ENCODE measurements at places on chromosomes 1 and 21.
A peak's percentile ranks its signal among the peaks of the same experiment; 100 is the strongest.

DNA sequence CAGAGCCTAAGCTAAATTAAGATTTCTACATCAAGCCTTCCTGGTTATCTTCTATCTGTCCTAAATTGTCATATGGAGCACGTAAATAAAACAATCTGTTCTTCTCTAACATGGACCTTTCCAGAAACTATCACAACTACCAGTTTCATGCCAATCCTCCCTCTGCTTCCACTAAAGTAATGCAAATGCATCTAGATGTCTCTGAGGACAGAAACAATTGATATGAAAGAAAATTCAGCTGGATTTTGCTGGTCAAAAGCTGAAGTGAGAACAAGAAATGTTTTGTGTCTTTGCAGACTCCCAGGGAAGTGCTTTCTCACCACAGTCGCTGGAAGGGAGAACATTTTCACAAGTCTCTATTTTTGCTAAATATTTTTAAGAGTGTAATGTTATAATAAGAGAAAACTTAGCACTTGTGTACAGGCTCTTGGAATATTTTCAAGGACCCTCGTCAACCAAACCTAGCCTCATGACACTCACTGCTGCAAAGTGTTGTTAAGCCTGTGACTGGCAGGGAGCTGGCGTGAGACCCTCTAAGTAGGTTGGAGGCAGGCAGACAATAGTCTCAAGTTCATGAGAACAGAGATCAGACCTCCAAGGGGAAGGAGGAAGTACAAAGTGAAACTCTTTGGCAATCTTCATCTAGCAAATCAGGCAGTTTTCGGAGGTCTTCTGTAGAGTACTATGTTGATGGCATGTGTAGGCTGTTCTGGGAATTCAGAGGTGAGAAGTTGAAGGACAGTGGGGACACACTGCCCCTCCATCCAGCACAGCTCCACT, 38.8 kb downstream of the DNASE2B start:
- DNase-seq = no peak

DNA sequence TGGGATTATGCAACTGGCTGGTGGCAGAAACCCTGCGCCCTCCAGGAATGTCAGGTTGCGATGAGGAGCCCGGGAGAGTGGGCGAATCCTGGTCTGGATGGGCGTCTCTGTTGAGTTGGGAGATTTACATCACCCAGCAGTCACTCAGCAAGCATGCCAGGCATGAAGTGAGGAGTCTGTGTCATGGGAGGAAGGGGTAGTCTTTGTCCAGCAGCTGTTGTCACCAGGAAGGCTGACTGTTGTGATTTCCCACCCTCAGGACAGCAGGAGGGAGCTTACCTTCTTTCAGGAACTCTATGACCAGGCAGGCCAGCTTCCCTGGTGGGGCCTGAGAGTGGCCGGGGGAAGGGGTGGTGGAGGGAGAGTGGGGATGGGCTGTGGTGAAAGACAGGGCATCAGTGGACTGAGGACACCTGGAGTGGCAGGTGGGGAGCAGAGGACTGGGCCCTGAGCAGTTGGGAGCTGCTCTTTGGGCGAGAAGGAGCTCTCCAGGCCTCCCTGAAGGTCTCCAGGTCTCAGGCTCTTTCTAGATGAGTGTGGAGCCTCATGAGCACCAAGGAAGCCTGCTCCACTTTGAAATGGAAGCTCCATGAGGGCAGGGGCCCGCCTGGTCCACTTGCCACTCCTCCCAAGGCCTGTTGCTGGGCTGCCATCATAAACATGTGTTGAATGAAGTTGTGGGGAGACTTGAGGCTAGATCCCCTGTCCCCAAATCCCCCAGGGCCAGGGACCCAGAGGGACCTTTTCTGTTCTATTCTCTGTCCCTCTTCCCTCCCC, 21.3 kb upstream of the PKP1 start:
- DNase-seq = no peak

DNA sequence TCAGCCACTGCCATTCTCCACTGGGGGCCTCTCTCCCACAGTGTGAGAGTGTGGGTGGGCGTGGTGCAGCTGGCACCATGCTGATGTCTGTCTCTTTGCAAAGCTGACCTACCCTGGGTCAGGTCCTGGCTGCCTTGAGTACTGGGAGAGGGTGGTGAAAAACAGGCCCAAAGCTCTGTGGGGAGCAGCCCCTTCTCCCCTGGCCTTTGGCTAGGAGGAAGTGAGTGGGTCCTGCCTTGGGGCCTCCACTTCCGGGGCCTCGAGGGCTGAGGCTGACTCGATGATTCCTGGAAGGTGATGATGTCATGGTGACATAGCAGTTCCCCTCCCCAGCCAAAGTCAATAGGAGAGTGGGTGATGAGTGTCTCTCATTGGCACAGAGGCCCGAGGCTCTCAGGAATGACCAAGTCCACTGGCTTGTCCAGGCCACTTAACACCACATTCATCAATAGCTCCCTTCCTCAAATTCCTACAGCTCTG, 53.0 kb downstream of the IER5 start:
- DNase-seq = no peak

DNA sequence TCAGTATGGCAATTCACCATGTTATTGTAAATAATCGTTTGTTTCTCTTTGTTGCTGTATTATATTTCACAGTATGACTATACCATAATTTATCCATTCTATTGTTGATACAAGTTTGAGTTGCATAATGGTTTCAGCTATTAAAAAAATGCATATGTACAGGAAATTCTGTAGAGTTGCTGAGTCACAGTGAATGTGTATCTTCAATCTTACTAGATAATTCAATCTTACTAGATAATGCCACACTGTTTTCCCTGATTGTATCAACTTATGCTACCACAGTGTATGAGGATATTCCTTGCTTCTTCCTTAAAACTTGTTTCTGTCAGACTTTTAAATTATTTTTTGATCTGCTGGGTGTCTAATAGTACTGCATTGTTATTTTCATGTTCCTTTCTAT, 3.5 kb upstream of the COA6 start:
- DNase-seq = no peak

- no peak for DNase-seq
Observed at GRCh38 chr1:247111259-247111699, 7.1 kb upstream of the ZNF669 start.

- no peak for DNase-seq
Observed at GRCh38 chr1:244066954-244067716, 16.1 kb downstream of the ZBTB18 start.

GRCh38 chr1:9805006-9805508, 18.7 kb downstream of the CLSTN1 start:
- DNase-seq = no peak

DNA sequence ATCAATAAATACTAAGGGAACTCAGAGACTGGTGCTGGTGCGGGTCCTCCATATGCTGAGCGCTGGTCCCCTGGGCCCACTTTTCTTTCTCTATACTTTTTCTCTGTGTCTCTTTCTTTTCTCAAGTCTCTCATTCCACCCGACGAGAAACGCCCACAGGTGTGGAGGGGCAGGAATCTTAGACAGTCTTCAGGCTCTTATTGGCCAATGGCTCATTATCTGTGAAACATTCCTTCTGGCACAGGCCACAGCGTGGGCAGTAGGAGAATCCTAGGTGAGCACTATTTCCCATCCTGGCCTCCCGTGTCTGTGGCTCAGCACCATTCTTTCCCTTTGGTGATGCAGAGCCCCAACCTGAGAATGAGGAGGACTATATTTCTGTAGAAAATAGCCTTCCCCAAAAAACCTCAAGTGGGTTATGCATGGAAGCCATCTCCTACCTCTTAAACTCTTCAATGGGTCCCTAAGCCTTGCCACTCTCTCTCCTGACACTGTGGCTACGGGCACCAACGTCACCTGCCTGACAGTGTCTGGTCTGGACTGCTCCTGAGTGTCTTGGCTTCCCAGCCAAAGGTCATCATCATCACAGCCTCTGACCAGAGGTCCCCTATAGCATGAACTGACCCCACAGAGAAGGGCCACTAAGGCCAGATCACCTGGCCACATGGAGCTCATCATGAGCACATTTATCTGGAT, 6.2 kb upstream of the SLAMF1 start:
- DNase-seq = no peak

GRCh38 chr1:84143796-84144565, at the start of gene PRKACB:
Gene PRKACB (plus strand): TSS chr1:84144271. CDS start chr1:84144362, 91 bp downstream.
- no peak for DNase-seq

GRCh38 chr1:60598041-60598910, 484.1 kb upstream of the NFIA start:
- DNase-seq = no peak

DNA sequence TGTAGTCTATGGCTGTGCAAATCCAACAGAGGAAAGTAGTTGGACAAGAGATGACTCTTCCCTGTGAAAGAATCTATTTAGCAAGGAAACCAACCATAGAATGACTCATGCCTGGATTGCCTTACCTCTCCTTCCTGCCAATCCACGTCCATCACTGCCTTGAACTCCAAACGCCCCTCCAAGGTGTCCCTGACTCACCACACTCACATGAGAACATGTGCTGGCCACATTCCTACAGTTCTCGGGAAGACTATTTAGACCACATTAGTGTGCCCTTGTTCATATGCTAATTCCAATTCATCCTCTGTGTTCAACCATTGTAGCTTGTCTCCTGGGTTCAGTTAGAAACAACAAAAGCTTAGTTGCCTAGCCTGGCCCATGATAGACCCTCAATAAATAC, 157.3 kb downstream of the SLC30A10 start:
- no peak for DNase-seq

DNA sequence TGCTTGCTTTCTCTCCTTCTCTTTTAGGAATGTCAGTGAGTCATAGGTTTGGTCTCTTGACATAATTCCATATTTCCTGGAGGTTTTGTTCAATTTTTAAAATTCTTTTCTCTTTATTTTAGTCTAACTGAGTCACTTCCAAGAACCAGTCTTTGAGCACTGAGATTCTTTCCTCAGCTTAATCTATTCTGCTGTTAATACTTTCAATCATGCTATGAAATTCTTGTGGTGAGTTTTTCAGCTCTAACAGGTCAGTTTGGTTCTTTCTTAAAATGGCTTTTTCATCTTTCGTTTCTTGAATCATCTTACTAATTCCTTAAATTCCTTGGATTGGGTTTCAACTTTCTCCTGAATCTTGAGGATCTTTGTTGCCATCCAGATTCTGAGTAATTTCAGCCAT, 321.0 kb downstream of the PTBP2 start:
- no peak for DNase-seq

GRCh38 chr1:35714921-35715567, 3.6 kb downstream of the C1orf216 start:
- no peak for DNase-seq

GRCh38 chr21:41189150-41189745, 21.3 kb downstream of the BACE2 start:
- no peak for DNase-seq

GRCh38 chr1:174874331-174875053, 125.3 kb upstream of the CACYBP start:
- DNase-seq = no peak

- no peak for DNase-seq
Observed at GRCh38 chr1:63622849-63623566, 29.8 kb downstream of the PGM1 start.

GRCh38 chr1:244964112-244964971, 100.0 kb upstream of the HNRNPU start:
- peak; percentile 60 for DNase-seq

DNA sequence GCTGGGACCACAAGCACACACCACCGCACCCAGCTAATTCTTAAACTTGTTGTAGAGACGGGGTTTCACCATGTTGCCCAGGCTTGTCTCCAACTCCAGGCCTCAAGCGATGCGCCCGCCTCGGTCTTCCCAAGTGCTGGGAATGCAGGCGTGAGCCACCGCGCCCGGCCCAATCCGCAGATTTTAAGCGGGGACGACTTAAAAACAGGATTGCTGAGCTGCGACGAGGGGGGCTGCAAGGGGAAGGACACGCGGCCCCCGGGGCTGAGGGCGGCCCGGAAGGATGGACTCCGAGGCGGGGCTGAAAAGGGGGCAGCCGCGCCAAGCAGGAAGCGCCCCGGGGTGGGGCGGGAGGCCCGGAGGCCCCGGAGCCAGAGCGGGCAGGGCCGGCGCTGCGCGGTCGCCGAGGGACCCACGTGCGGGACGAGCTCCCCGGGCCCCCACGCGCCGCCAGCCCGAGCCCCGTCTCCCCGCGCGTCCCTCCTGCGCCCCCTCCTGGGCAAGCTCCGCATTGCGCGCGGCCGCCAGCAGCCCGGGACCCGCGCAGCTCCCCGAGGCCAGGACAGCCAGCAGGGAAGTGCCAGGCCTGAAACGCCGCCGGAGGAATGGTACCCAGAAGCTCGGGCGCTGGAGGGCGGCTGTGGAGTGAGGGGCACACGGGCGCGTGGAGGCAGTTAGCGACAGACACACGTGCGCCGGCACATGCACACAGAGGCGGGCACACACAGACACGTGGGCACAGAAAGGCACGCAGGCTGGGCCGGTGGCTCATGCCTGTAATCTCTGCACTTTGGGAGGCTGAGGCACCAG, 5.5 kb upstream of the PRKCZ start:
- peak; percentile 88 for DNase-seq

GRCh38 chr1:70436622-70437251, 25.7 kb downstream of the CTH start:
- no peak for DNase-seq

DNA sequence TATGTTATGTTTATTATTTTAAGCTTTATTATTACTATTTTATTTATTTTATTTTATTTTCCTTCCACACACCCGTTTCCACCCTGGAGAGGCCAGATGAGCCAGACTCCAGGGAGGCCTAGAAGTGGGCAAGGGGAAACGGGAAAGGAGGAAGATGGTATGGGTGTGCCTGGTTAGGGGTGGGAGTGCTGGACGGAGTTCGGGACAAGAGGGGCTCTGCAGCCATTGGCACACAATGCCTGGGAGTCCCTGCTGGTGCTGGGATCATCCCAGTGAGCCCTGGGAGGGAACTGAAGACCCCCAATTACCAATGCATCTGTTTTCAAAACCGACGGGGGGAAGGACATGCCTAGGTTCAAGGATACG, 468 bp upstream of the MX1 start:
- DNase-seq = no peak

DNA sequence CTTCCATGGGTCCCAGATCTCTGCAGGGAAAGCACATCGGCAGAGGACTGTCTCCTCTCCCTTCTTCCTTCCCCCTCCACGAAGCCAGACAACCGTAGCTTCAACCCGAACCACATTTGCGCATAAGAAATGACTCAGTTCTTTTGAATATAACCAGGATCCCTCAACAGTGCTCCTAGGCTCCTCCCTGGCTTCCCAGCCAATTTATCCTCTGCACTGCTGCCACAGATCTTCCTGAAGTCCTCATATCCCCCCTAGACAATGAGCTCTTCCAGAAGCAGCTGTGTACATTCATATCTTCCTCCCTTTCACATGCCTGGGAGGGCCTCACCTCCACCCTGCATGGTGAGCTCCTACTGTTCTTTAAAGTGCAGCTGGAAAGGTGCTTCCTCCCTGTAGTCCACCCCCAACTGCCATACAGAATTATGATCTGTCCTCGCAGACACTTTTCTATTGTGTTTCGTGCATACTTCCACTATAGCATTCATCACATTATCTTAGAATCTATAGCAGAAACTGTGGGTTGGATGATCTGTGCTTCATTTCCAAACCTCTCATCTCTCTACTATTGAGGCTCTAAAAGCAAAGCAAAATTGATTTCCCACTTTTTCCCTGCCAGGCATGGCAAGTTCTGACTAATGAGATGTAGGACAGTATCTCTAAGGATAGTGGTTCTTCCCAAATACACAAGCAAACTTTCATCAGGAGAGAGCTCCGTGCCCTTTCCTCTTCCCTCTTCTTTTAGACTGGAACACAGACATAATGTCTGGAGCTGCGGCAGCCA, 179.3 kb upstream of the HMGB4 start:
- DNase-seq = no peak

- DNase-seq = no peak
Observed at GRCh38 chr1:101250656-101251272, 13.9 kb downstream of the S1PR1 start.
